ENCODE measurements at places on chromosomes 5 and 9. TPM values are rescaled to one million over a fixed set of nuclear protein-coding genes. Genes with fewer than 3 reads are reported as not detected.

CDC20B gene
- 0.08 TPM for total RNA-seq

CSF1R gene
- 0.35 TPM for total RNA-seq

SV2C gene
- not detected for total RNA-seq

CATSPER3 gene
- total RNA-seq: 0.48 TPM

SLC34A3 gene
- total RNA-seq: 0.07 TPM

PCDHA10 gene
- 0.02 TPM for total RNA-seq

SIMC1 gene
- total RNA-seq: 17.7 TPM

ZNF462 gene
- total RNA-seq: 2.7 TPM

OR1J2 gene
- total RNA-seq: not detected

CTSV gene
- total RNA-seq: 16.3 TPM

OBP2B gene
- not detected for total RNA-seq

BTF3 gene
- 1,070 TPM for total RNA-seq

NTRK2 gene
- 0.04 TPM for total RNA-seq

LRRC70 gene
- 0.15 TPM for total RNA-seq

SLC9A3 gene
- total RNA-seq: 2.1 TPM

GMCL2 gene
- total RNA-seq: not detected

SLC34A1 gene
- total RNA-seq: not detected

ROR2 gene
- total RNA-seq: 0.90 TPM

PTPRD gene
- total RNA-seq: 0.59 TPM

GDF9 gene
- total RNA-seq: 0.25 TPM

ISL1 gene
- total RNA-seq: 0.06 TPM

AIF1L gene
- 2.1 TPM for total RNA-seq
